ENCODE measurements at places on chromosomes 13 and 19. TPM values are rescaled to one million over a fixed set of nuclear protein-coding genes. Genes with fewer than 3 reads are reported as not detected.

Gene ETHE1
- 68.7 TPM for total RNA-seq

Gene GPR12
- not detected for total RNA-seq

Gene CCL25
- total RNA-seq: 0.26 TPM

Gene MLLT1
- 45.0 TPM for total RNA-seq

Gene GNG8
- 17.4 TPM for total RNA-seq

Gene ZNF749
- 10.6 TPM for total RNA-seq

Gene CYP4F12
- total RNA-seq: not detected

Gene ZNF99
- total RNA-seq: not detected

Gene ZNF486
- 16.1 TPM for total RNA-seq

Gene KIR2DL1
- total RNA-seq: not detected

Gene ERICH4
- total RNA-seq: not detected

Gene CFAP97D2
- not detected for total RNA-seq

Gene TDRD3
- 16.4 TPM for total RNA-seq

Gene NKPD1
- 0.11 TPM for total RNA-seq

All from activated CD4-positive, alpha-beta T cell treated with anti-CD3 and anti-CD28 coated beads for 36 hours (primary cell).